ENCODE measurements at places on chromosomes 16 and 17. TPM values are rescaled to one million over a fixed set of nuclear protein-coding genes. Genes with fewer than 3 reads are reported as not detected.

Gene TBX21
- total RNA-seq: not detected

Gene MRPL28
- 79.5 TPM for total RNA-seq

Gene MRPL27
- total RNA-seq: 58.3 TPM

Gene KRT33B
- not detected for total RNA-seq

Gene HCRT
- not detected for total RNA-seq

Gene ICAM2
- 44.0 TPM for total RNA-seq

Gene CACNA1G
- total RNA-seq: 0.37 TPM

Gene TNP2
- total RNA-seq: under 0.01 TPM

Gene CCL13
- total RNA-seq: not detected

Gene PRR35
- total RNA-seq: not detected
